ENCODE measurements at places on chromosomes 2 and 18. TPM values are rescaled to one million over a fixed set of nuclear protein-coding genes. Genes with fewer than 3 reads are reported as not detected.
A peak's percentile ranks its signal among the peaks of the same experiment; 100 is the strongest.

DNA sequence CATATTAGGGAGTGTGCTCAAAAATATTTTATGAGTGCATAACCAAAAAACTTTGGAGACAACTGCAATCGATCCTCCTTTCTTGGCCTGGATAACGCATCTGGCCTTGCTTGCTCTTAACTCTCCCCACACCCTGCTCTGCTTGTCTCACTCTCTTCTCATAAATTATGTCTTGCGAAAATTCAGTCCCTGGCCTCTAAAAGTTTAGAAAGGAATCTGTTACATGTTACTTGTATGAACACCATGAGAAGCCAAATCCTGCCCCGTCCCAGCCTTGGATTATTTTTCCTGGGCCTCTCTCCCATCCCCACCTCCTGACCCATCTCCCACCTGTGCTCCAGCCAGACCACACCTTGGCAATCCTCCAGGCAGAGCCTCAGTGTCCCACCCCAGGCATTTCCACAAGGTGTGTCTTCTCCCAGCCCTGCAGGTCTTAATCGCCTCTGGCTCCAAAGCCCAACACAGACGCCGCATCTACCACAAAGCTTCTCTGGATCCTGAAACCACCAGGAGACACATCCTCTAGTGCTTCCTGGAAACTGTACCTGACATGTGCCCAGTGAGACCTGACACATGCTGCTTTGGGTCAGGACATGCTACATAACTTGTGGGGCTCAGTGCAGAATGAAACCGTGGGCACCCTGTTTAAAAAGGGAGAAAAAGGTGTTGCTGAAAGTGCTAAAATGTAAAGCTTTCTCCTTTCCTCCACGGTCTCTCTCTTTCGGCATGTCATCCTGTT is 99.6 kb upstream of the ST3GAL5 start:
- no peak for DNase-seq

Gene COMMD1
- total RNA-seq = 39.9 TPM

Gene ZRANB3
- 8.0 TPM for total RNA-seq

DNA sequence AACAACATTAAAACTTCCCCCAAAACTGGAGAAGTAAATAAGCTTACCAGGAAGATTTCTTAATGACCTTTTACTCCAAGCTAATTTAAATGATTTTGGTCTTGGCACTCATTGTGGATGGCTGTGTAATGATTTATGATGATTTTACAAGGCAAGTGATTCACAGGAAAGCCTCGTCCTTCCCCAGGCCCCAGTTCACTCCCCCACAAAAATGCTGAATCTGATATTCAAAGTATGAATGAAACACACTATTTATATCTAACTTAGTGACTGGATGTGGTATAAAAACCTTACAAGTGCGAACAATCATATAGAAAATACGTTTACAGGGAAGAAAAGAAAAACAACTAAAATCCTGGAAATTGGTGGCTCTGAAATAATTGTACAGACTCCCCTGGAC is 49.8 kb downstream of the ZNF516 start:
- no peak for DNase-seq

Gene FN1
- total RNA-seq = 222 TPM

DNA sequence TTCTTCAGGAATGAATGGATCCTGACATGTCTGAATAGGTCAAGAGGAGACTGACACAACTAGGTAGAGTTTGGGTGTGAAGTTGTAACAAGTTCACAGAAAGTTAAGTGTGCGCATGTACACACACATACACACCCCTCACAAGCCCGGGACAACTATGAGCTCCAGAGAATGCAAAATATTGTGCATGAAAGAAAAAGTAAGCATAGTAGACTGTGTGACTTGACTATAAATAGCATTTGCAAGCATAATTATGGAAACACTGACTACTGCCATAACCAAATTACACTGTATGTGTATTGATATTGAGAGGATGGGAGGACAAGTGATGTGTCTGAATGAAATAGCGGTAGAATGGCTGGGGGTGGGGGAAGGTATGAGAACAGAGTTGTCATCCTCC is 157.1 kb upstream of the NCK2 start:
- no peak for DNase-seq

DNA sequence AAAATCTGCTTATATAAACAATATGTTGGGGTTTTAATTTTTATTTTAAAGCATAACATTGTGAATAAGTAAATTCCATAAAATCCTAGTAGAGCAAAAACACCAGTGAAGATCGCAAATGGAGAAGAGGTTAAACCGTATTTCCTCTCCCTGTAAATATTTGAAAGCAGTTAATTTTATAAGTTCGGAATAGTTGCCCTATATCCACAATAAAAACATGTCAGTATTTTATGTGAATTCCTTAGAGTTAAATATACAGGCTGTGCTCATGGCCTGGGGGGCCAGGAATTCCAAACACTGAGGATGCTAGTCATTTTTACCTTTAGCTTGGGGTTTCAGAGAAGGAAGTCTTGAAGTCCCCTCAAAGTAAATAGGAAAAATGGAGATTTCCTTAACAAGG is 135.0 kb downstream of the FIGN start:
- DNase-seq = no peak

Gene CHRNG
- total RNA-seq = 0.57 TPM

DNA sequence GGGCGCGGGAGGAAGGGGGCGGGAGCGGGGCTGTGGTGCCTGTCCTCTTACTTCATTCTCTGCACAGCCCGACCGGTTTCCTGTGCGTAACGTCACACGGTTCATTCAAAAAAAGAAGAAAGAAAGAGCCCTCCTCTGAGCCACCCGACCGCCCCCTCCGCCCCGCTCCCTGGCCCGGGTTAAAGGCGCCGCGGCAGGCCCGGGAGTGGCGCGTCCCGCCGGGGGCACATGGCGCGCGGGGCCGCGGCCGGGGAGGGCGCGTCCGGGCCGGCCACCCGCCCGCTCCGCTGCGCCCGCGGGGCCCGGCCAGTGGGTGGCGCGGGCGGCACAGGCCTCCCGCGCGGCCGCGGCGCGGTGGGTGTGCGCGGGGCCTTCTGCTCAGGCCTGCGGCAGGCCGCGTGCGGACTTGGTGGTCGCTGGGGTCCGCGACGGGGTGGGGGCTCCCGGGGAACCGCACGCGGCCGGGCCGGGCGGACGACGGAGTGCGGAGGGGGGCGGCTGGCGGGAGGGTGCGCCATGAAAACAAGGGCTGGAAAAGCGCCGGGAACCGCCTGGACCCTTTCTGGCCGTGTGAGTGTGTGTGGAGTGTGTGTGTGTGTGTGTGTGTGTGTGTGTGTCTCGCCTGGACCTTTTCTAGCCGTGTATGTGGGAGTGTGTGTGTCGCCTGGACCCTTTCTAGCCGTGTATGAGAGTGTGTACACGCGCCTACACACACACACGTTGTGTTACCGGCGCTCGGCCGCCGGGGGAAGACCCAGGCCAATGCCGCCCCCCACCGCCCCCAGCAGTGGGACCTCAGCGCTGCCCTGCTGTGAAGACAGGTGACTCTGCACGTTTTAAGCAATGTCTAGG is 780 bp upstream of the BCL2 start:
- DNase-seq = peak; percentile 71

Gene PKDCC
- total RNA-seq = 77.8 TPM

Data from thymus (tissue), 14 donors.